ENCODE measurements at places on chromosomes 4 and X. TPM values are rescaled to one million over a fixed set of nuclear protein-coding genes. Genes with fewer than 3 reads are reported as not detected.

MAGEB17 gene
- polyA plus RNA-seq = 0.02 TPM

TMEM271 gene
- 0.02 TPM for polyA plus RNA-seq

DNA sequence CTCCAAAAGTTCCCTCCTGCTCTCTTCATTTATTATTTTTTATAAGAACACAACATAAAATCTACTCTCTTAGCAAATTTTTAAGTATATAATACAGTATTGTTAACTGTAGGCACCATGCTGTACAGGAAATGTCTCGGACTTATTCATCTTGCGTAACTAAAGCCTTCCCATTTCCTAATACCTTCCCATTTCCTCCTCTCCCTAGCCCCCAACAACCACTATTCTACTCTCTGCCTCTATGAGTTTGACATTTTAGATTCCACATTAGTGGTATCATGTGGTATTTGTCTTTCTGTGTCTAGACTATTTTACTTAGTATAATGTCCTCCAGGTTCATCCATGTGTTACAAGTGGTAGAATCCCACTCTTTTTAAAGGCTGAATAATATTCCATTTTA is 15.8 kb upstream of the SYTL4 start:
- H3K4me3 ChIP-seq = no peak overlapping the region
- no peak for DNase-seq
- H3K36me3 ChIP-seq = no peaks in the 10 kb centered on the region
- no peaks in the 10 kb centered on the region for H3K27me3 ChIP-seq
- H3K4me1 ChIP-seq = no peaks in the 10 kb centered on the region
- no peak overlapping the region for H3K27ac ChIP-seq

- no peaks in the 10 kb centered on the region for H3K4me1 ChIP-seq
- H3K36me3 ChIP-seq = no peaks in the 10 kb centered on the region
- no peaks in the 10 kb centered on the region for H3K27me3 ChIP-seq
- DNase-seq = no peak
Observed at GRCh38 chrX:25131055-25131454, 115.3 kb upstream of the ARX start.

DNA sequence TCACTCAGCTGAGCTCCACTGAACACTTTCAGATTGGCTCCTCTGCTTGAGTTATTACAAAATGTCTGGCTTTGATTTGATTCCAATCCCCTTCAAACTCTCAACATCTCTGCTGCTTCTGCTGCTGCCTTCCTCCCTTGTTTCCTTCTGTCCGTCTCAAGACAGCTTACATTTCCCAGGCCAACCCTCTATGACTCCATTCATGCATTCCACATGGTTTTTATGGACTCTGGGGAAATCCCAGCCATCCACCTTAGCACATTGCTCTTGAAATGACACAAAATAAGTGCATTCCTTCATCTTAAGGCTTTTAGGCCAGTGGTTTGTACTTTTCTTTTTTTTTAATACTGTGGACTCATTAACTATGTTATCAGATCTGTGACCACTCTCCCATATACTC is 68.5 kb upstream of the TMEM164 start:
- DNase-seq = no peak
- no peak overlapping the region for H3K4me3 ChIP-seq
- H3K27ac ChIP-seq = no peak overlapping the region
- no peaks in the 10 kb centered on the region for H3K27me3 ChIP-seq

- H3K36me3 ChIP-seq = no peaks in the 10 kb centered on the region
- H3K4me3 ChIP-seq = no peak overlapping the region
- no peaks in the 10 kb centered on the region for H3K27me3 ChIP-seq
- DNase-seq = peak; percentile 33
- no peak overlapping the region for H3K27ac ChIP-seq
- peaks cover 19% of the 10 kb centered on the region for H3K4me1 ChIP-seq
Observed at GRCh38 chr4:168509786-168510185, 12.9 kb downstream of the PALLD start.

- H3K36me3 ChIP-seq = no peaks in the 10 kb centered on the region
- H3K27me3 ChIP-seq = no peaks in the 10 kb centered on the region
- H3K4me3 ChIP-seq = no peak overlapping the region
Observed at GRCh38 chr4:125155251-125155650, 159.5 kb upstream of the FAT4 start.
